ENCODE measurements at places on chromosomes 11 and 22. TPM values are rescaled to one million over a fixed set of nuclear protein-coding genes. Genes with fewer than 3 reads are reported as not detected.

The CNGA4 gene
- total RNA-seq: not detected

The MS4A4A gene
- total RNA-seq: 72.0 TPM

The OR5B21 gene
- not detected for total RNA-seq

The CDC42EP1 gene
- 59.3 TPM for total RNA-seq

- DNase-seq: no peak
These were observed 13.1 kb downstream of the ENDOD1 start for GRCh38 chr11:95102733-95103132.

GRCh38 chr22:38262051-38262795 lies 10.6 kb downstream of the TMEM184B start:
- no peak for DNase-seq

- no peak for DNase-seq
These were observed 7.5 kb downstream of the PRDM10 start for GRCh38 chr11:129995163-129995562.

GRCh38 chr11:122189229-122189628 lies 73.2 kb upstream of the BLID start:
- DNase-seq: no peak

DNA sequence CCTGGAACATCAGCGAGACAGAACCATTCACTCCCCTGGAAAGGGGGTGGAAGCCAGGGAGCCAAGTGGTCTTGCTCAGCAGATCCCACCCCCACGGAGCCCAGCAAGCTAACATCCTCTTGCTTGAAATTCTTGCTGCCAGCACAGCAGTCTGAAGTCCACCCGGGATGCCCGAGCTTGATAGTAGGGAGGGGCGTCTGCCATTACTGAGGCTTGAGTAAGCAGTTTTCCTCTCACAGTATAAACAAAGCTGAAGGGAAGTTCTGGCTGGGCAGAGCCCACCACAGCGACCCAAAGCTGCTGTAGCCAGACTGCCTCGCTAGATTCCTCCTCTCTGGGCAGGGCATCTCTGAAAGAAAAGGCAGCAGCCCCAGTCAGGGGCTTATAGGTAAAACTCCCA lies 764.8 kb upstream of the LUZP2 start:
- no peak for DNase-seq

DNA sequence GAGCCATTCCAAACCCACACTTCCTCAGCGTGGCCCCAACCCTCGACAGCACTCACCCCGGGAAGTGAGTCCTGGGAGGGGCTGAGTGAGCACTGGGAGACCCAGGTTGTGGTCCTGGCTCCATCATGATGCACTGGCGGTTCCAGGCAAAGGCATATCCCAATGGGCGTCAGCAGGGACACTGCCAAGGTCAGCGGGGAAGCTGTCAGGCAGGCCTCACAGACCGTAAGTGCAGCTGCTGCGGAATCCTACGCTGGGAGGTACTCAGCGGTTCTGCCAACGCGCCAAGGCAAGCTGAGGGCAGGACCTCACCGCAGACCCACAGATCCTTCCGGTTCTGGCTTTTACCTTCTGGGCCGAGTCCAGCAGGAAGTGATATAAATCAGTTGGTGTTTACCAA lies 1.4 kb upstream of the GAL3ST1 start:
- DNase-seq: no peak

DNA sequence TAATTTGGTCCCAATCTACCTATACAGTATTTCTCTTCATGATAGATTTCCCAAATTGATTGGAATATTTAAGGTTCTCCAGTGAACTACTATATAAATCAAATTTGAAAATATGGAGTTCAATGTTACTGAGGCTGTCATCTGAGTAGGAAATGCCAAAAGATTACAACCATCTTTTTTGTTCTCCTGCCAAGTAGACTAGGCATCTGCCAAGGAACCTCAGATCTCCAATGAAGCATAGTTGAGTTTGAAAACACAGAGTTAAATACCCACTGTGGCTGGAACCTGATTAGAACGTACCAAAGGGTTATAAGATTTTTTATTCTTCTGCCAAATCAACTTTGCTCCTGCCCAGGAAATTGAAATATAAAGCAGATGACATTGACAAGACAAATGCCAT lies 330.9 kb downstream of the CNTN5 start:
- DNase-seq: no peak

DNA sequence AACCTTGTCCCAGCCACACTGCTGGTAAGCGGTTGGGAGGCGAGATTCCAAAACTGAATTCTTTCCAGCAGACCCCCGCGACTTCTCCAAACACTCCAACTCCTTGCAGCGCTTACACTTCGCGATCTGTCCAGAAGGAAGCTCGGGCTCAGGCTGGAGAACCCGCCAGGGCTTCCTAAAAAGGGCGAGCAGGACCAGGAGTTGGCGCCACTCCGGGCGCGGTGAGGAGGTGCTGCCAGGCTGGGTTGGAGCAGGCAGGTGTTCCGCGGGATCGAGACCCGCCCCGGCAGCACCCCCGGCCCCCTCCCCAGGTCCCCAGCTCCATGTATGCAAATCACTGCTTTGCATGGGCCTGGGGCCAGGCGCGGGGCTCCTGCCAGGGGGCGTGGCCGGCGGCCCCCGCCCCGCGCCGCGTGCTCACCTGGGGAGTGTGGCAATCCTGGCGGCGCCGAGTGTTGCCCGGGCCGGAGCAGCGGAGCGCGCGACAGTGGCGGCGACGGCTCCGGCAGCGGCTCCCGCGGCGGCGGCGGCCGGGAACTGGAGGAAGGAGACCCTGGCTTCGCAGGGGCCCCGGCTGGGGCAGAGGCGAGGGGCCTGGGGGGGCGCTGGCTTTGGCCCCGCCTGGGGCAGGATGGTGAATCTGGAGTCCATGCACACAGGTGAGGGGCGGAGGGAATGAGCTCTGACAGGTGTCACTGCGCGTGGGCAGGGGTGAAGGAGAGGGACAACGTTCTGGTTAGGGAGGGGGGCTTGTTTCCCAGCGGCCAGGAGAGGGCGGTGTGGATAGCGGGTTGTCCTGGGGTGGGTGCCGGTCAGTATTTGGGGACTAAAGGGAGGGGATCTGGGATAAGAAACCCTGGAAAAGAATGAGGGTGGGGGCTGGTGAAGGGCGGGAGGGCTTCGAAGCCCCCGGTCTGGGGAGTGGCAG lies at the start of gene POU2F3:
TSS of gene POU2F3 (plus strand) at position 428 of the 928 bp plus-strand sequence. CDS start at position 632, 204 bp downstream.
- DNase-seq: no peak

DNA sequence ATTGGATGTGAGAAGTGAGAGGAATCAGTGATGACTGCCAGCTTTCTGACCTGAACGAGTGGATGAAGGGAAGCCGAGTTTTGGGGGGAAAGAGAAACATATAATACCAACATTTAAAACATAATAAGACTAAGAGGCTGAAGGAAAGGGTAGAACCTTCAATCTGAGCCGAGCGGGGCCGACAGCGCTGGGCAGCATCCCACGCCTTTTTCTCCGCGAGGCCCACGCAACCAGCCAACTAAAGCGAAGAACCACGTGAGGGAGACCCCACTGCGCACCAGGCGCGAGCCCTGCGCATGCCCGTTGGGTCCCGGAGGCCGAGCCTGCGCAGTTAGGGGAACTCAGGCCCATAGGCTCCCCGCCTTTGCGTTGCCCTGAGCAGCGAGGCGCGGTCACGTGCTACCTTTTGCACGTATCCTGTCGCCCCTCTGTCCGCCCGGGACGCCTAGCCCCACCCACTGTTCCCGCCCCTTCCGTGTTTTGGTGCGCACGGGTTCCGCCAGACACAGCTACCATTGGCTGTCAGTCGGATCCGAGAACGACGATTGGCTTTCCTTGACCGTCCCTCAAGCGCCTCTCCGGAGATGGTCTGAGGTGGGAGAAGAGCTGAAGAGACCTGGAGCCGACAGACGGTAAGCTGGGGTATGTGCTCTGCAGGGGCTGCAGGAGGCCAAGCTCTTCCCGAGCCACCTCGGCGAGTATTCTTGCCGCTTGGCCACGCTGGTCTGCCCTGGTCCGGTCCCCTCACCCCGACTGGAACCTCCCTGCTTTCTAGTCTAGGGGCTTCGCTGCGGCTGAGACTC lies at the start of gene HINFP:
TSS of gene HINFP (plus strand) at position 573 of the 803 bp plus-strand sequence. CDS start 5,365 bp downstream, outside the sequence.
- peak; percentile 100 for DNase-seq
